ENCODE measurements at places on chromosomes 13 and 19.
A peak's percentile ranks its signal among the peaks of the same experiment; 100 is the strongest.

GRCh38 chr19:13262450-13262849 is 112.2 kb downstream of the IER2 start:
- peaks cover 18% of the 10 kb centered on the region for H3K27me3 ChIP-seq
- no peak overlapping the region for H3K27ac ChIP-seq
- H3K4me1 ChIP-seq = peaks cover 12% of the 10 kb centered on the region
- no peak overlapping the region for H3K4me3 ChIP-seq

GRCh38 chr19:778910-779653 is 18.2 kb upstream of the PTBP1 start:
- H3K36me3 ChIP-seq = no peaks in the 10 kb centered on the region
- H3K27me3 ChIP-seq = no peaks in the 10 kb centered on the region
- peak overlapping the region; percentile 49 for H3K4me3 ChIP-seq

DNA sequence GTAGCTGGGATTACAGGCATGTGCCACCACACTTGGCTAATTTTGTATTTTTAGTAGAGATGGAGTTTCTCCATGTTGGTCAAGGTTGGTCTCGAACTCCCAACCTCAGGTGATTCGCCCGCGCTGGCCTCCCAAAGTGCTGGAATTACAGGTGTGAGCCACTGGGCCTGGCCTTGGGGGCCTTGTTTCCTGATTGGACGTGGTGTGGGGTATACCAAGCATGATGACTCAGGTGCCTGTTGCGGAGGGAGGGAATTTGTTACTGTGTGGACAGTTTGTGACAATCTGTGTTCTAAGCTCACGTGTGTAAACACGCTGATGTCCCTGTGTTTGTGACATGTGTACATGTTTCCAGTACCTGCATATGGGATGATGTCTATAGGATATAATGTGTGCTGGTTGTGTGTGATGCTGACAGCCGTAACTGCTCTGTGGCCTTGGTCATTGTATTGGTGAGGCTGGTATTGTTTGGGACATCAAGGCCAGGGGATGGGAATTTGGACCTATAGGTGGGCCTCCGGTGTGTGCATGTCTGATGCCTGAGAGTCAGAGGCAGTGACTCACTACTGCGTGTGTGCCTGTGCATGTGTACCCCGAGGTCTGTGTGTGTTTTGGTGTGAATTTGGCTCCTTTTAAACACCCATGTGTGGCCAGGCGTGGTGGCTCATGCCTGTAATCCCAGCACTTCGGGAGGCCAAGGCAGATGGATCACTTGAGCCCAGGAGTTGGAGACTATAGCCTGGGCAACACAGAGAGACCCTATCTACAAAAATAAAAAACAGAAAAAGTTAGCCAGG is 1.6 kb upstream of the EGLN2 start:
- DNase-seq = no peak
- H3K27ac ChIP-seq = peak overlapping the region; percentile 95
- H3K36me3 ChIP-seq = peaks cover 7% of the 10 kb centered on the region
- no peak overlapping the region for H3K4me3 ChIP-seq

DNA sequence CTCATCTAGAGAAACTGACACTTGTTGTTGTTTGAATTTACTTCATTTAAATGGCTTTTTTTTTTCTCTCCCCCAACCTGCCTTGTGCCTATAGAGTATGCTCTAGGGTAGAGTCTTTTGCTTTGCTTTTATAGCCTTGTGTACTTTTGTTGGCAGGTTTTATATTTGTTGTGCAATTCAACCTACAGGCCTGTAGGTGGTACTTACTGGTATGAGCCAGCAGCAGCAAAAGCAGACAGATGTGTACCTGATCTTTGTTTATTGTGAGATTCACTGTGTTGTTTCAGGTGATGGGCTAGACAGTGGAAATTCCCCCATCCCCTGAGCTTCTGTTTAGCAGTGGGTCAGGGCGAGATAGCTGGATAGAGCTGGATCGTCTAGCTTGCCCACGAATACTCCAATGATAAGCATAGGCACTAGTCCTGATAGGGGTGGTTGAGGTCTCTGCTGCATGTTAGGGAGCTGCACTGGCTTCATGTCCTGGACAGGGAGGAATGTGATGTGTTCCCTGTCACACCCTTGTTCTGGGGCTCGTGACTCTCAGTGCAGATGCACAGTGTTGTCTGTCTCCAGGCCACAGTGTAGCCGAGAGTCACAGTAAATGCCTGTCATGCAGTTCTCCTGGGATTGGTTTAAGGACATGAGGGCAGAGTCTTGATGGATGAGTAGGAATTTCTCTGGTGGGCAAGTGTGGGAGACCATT is 21.3 kb downstream of the DNAJC3 start:
- no peaks in the 10 kb centered on the region for H3K27me3 ChIP-seq
- H3K4me1 ChIP-seq = peaks cover 27% of the 10 kb centered on the region
- no peaks in the 10 kb centered on the region for H3K36me3 ChIP-seq

- H3K36me3 ChIP-seq = peaks cover 16% of the 10 kb centered on the region
- H3K27ac ChIP-seq = no peak overlapping the region
- DNase-seq = no peak
- H3K4me1 ChIP-seq = no peaks in the 10 kb centered on the region
Measured at GRCh38 chr19:50292216-50292827, 36.9 kb downstream of the KCNC3 start.

DNA sequence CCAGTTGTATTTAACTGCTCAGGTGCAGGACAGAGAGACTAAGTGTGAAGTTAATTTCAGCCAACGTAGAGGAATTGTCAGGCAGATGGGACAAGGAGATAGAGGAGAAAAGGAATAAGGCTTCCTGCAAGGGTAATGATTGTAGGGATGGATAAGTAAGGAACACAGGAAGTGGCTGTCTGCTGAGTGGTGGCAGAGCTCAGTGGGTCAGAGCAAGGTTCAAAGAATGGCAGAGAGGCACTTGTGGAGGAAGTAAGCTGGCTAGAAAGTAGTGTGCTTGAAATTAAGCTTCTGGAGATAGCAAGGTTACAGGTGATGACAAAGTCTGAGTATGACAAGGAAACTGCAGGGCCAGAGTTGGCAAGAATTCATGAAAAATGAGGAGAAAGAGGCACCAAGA is 47.9 kb downstream of the USPL1 start:
- no peaks in the 10 kb centered on the region for H3K27me3 ChIP-seq
- no peak overlapping the region for H3K27ac ChIP-seq
- no peaks in the 10 kb centered on the region for H3K4me1 ChIP-seq
- H3K4me3 ChIP-seq = no peak overlapping the region
- no peak for DNase-seq
- H3K36me3 ChIP-seq = no peaks in the 10 kb centered on the region

- no peak for DNase-seq
- H3K4me3 ChIP-seq = peak within 1 kb of the TSS; percentile 91
- no peaks in the 10 kb centered on the region for H3K27me3 ChIP-seq
- peak within 1 kb of the TSS; percentile 94 for H3K27ac ChIP-seq
- H3K36me3 ChIP-seq = peaks cover 11% of the 10 kb centered on the region
Measured at GRCh38 chr19:41218615-41219507, at the start of gene AXL. Gene AXL (plus strand): TSS chr19:41219223. CDS start chr19:41219393, 170 bp downstream.
